ENCODE measurements at places on chromosomes 7 and 10.
A peak's percentile ranks its signal among the peaks of the same experiment; 100 is the strongest.

GRCh38 chr10:84548869-84549268 lies 220.5 kb downstream of the CCSER2 start:
- no peak for DNase-seq

- no peak for DNase-seq
Observed at GRCh38 chr10:95553674-95554073, 7.5 kb downstream of the SORBS1 start.

DNA sequence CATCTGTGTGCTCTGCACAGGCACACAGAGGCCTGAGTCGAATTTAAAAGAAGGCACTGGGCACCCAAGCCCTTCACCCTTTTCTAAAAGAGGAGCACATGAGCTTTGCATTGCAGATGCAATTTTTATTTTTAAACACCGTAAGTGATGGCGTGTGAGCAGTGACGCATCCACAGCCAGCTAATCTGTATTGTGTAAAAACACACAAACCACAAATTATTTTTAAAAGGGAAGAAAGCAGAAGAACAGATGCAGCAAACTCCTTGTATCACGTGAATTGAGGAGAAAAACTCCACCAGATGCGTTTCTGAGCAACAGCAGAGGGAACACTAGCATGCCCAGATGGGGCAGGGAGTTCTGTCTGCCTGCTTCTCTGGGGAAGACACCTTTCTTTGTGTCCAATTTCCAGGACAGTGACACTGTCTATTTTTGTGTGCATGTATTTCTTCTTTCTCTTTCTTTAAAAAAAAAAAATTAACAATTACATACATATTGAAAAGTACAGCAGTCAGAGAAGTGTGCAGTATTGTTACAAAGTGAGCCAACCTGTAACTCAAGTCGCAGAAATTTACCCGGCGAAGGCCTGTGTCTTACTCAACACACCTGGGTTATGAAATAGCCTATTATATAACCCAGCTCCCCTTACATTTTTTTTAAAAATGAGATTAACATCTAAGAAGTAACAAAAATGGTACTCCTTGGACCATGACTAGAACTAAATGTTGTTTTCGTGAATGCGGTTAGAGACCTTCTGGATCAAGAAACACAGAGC lies 39.2 kb downstream of the EEPD1 start:
- DNase-seq, result peak; percentile 42

- DNase-seq, result no peak
Observed at GRCh38 chr10:1638889-1639419, 98.4 kb downstream of the ADARB2 start.

- DNase-seq, result no peak
Observed at GRCh38 chr7:2062648-2063047, 170.1 kb downstream of the MAD1L1 start.

- DNase-seq, result no peak
Observed at GRCh38 chr7:871900-872537, 4.3 kb upstream of the GET4 start.

GRCh38 chr10:6346631-6347030 lies 143.9 kb downstream of the PFKFB3 start:
- DNase-seq, result no peak

GRCh38 chr10:132249824-132250375 lies 57.9 kb downstream of the STK32C start:
- DNase-seq, result no peak

DNA sequence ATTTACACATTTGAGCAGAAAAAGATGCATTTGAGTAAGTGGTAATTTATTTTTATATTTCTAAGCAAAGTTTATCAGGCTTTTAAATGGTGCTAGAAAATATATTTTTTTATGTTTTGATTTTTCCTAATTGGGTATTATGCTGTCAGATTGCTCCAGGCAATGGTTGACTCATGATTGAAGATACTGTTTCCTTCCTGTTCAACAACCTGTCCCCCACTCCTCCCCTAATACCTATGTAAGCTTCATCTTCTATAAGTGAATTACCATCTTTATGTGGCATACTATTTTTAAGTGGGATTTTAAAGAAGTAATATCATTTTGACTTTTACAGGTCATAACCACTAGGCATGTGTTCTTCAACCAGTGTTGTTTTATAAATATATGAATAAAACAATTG lies 21.4 kb downstream of the TSPAN13 start:
- DNase-seq, result no peak
